ENCODE measurements at places on chromosomes 5 and 9.

DNA sequence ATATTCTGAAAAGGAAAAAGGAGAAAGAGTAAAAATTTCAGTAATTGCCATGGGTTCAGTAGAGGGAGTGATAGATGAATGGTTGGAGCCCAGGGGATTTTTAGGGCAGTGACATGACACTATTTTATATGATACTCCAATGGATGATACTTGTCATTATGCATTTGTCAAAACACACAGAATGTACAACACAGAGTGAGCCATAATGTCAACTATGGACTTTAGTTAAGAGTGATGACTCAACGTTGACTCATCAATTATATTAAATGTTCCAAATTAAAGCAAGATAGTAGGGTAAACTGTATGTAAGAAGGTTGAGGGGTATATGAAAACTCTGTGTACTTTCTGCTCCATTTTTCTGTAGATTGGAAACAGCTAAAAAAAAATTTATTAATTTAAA lies 586.4 kb downstream of the TAF11L14 start:
- no peak for DNase-seq

DNA sequence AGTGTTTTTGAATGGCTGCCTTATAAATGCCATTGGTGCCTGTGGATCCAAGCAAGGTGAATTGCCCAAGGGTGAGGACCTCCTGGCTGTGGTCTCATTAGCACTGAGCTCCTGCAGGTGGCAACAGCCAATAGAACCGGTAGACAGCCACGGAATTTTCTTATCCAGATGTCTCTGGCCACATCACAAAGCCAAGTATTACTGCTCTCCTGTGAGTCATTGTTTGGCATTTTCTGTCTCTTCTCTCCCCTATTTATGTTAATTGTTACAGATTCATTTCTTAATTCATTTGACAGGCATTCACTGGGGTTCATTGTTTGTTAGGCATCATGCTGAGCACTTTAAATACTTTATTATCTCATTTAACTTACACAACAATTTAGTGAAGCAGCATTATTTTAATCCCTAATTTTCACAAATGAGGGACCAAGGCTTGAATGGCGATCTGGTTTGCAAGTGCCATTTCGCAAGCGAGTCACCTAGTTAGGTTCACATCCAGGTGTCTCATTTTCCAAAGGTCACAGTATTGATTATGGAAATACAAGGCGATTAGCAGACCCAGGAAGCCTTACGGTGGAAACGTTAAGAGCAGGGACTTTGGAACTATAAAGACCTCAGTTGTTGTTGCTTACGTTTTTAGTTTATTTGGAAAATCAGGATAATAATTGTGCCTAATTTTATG lies 58.2 kb upstream of the DPYSL3 start:
- DNase-seq, result no peak

- DNase-seq, result no peak
Observed at GRCh38 chr9:107557236-107557990, 67.8 kb upstream of the KLF4 start.

GRCh38 chr5:140152022-140152999 lies 22.7 kb upstream of the CYSTM1 start:
- DNase-seq, result no peak

GRCh38 chr5:136157514-136157913 lies 24.9 kb downstream of the SMAD5 start:
- no peak for DNase-seq

DNA sequence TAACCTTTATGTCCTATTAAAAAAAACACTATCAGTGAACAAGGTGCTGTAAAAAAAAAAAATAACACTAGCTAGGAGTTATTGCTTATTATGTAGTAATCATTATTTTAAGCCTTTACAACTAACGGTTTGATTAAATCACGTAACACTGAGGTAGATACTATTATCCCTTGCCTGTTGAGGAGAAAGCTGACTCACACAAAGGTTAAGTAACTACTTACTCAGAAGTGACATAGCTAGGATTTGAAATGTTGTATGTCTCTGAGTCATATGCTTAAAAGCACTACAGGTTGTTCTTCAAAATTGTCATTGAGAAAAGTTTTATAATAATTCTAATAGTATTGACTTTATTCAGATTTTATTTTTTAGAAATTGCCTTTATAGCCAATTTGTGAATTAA lies 8.8 kb downstream of the TENT2 start:
- no peak for DNase-seq

GRCh38 chr9:94639061-94639998 lies at the start of gene FBP1:
Gene FBP1, minus strand, starts transcription at chr9:94639518. Its CDS starts 208 bp downstream, at chr9:94639310.
- DNase-seq, result peak; percentile 33
